Frontal cortex (tissue), 4 donors: ENCODE measurements at places on chromosomes 2 and 18. TPM values are rescaled to one million over a fixed set of nuclear protein-coding genes. Genes with fewer than 3 reads are reported as not detected.

AMMECR1L gene
- total RNA-seq: 11.0 TPM

MC5R gene
- 2.9 TPM for total RNA-seq

THSD7B gene
- total RNA-seq: 13.9 TPM

CAPN14 gene
- total RNA-seq: 0.82 TPM

IL36G gene
- total RNA-seq: under 0.01 TPM

MPP4 gene
- total RNA-seq: under 0.01 TPM

ZNF396 gene
- total RNA-seq: 4.1 TPM

FBXO15 gene
- 4.1 TPM for total RNA-seq

ASAP2 gene
- 32.2 TPM for total RNA-seq

SATB2 gene
- 440 TPM for total RNA-seq

ACMSD gene
- not detected for total RNA-seq

ECEL1 gene
- 2.4 TPM for total RNA-seq

CAVIN2 gene
- 3.3 TPM for total RNA-seq

CYS1 gene
- total RNA-seq: 0.82 TPM

CENPO gene
- total RNA-seq: 10.6 TPM

CRIM1 gene
- total RNA-seq: 97.8 TPM

CXCR1 gene
- under 0.01 TPM for total RNA-seq

PMS1 gene
- 68.5 TPM for total RNA-seq

AMER3 gene
- 44.0 TPM for total RNA-seq

UGT1A3 gene
- not detected for total RNA-seq

MZT2A gene
- 40.4 TPM for total RNA-seq

PLEKHM3 gene
- total RNA-seq: 34.6 TPM

PRKAG3 gene
- not detected for total RNA-seq

SLC14A1 gene
- 3.7 TPM for total RNA-seq

ZFAND2B gene
- total RNA-seq: 10.2 TPM

UPP2 gene
- total RNA-seq: 1.6 TPM

IL18R1 gene
- total RNA-seq: 0.41 TPM

PDE11A gene
- 1.2 TPM for total RNA-seq

ALK gene
- total RNA-seq: 2.0 TPM

ALPG gene
- not detected for total RNA-seq

IRS1 gene
- total RNA-seq: 11.8 TPM

GAL3ST2 gene
- total RNA-seq: 0.41 TPM

FBXO36 gene
- 7.3 TPM for total RNA-seq

NYAP2 gene
- total RNA-seq: 14.3 TPM

XIRP2 gene
- total RNA-seq: 0.41 TPM

MOGAT1 gene
- total RNA-seq: not detected

FAM110C gene
- total RNA-seq: 8.6 TPM

MRPL33 gene
- total RNA-seq: 56.7 TPM

SOX11 gene
- 345 TPM for total RNA-seq

SUPT7L gene
- 24.5 TPM for total RNA-seq

CD8B gene
- not detected for total RNA-seq

PREPL gene
- 152 TPM for total RNA-seq

CCDC85A gene
- 31.0 TPM for total RNA-seq

PAIP2B gene
- total RNA-seq: 20.4 TPM

MAP3K19 gene
- 0.41 TPM for total RNA-seq

XDH gene
- not detected for total RNA-seq

CREG2 gene
- 9.8 TPM for total RNA-seq

DIPK1C gene
- 4.9 TPM for total RNA-seq

SIX3 gene
- total RNA-seq: 1.2 TPM

EFR3B gene
- total RNA-seq: 42.0 TPM

CHRND gene
- not detected for total RNA-seq

ARHGEF4 gene
- 43.2 TPM for total RNA-seq

TBR1 gene
- 73.8 TPM for total RNA-seq

FBLN7 gene
- 0.41 TPM for total RNA-seq

RNF125 gene
- total RNA-seq: 2.0 TPM

TPGS2 gene
- total RNA-seq: 93.8 TPM

TMEM150A gene
- total RNA-seq: 3.7 TPM

FAP gene
- total RNA-seq: 2.4 TPM
